ENCODE measurements at places on chromosomes 2 and 18.
A peak's percentile ranks its signal among the peaks of the same experiment; 100 is the strongest.

DNA sequence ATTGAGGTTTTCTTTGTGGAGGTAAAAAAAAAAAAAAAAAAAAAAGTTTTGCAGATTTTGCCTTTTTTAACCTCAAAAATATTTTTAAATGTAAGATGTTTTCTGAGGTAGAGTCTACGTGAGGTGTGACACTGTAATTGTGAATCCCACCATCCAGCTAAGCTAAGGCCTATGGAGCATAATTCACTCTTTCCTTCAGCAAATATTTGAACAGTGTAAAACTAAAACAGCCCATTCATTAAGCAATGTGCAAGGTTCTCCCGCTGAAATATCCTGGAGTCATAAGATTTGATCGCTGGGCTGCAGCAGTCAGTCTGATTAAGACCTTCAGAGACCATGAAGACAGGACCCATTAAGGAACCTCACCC is 105.1 kb downstream of the HNRNPLL start:
- no peaks in the 10 kb centered on the region for H3K4me1 ChIP-seq
- no peaks in the 10 kb centered on the region for H3K36me3 ChIP-seq
- H3K27ac ChIP-seq: no peak overlapping the region
- no peak overlapping the region for H3K4me3 ChIP-seq

DNA sequence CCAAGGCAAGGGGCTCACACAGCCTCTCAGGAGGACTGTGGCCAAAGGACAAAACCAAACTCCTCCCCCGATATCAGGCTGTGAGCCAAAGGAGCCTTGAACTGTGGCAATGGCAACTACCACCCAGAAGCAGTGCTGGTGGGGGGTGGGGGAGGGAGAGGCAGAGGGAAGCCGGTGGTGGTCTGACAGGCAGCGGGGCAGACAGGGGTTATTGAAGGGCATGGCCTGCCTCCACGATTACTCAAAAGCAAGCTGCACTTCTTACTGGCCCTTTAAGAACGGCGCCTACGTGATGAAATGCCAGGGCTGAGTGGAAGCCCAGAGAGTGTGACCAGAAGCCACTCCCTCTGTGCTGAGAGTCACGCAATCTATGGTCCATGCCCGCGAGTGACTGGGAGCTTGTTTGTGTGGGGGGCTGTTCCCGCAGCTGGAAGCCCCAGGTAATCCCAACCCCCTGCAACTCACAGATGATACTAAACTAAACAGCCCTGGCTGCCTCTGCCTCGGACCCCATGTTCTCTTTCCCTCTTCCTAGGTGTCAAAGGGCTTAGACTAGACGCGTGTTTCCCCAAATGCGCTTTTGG is 128.2 kb upstream of the CXCR4 start:
- H3K36me3 ChIP-seq: no peaks in the 10 kb centered on the region
- peaks cover 16% of the 10 kb centered on the region for H3K4me1 ChIP-seq
- no peak overlapping the region for H3K4me3 ChIP-seq
- no peak for DNase-seq
- no peak overlapping the region for H3K27ac ChIP-seq

- H3K4me1 ChIP-seq: peaks cover 7% of the 10 kb centered on the region
- peaks cover 36% of the 10 kb centered on the region for H3K36me3 ChIP-seq
- no peak for DNase-seq
- H3K27me3 ChIP-seq: no peaks in the 10 kb centered on the region
Measured at GRCh38 chr2:10584843-10585475, 104.8 kb downstream of the NOL10 start.

DNA sequence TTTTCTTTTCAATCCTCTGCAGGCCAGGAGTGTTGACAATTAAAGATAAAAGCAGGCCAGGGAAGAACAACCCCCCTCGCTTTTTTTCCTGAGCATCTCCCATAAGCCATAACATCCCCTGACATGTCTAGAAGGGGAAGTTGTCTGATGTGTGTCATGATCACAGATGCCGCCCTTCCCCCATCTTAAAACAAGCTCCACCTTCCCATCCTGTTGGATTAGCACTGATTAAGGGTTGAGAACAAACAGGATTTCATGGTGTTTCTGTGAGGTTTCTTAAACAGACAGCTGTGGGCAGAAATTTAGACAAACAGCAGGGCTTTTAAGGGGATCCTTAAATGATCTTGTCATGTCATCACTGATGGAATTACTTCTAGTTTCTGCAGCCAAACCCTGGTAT is 59.4 kb upstream of the UPP2 start:
- H3K27me3 ChIP-seq: peaks cover 2% of the 10 kb centered on the region
- no peak for DNase-seq
- H3K36me3 ChIP-seq: no peaks in the 10 kb centered on the region

DNA sequence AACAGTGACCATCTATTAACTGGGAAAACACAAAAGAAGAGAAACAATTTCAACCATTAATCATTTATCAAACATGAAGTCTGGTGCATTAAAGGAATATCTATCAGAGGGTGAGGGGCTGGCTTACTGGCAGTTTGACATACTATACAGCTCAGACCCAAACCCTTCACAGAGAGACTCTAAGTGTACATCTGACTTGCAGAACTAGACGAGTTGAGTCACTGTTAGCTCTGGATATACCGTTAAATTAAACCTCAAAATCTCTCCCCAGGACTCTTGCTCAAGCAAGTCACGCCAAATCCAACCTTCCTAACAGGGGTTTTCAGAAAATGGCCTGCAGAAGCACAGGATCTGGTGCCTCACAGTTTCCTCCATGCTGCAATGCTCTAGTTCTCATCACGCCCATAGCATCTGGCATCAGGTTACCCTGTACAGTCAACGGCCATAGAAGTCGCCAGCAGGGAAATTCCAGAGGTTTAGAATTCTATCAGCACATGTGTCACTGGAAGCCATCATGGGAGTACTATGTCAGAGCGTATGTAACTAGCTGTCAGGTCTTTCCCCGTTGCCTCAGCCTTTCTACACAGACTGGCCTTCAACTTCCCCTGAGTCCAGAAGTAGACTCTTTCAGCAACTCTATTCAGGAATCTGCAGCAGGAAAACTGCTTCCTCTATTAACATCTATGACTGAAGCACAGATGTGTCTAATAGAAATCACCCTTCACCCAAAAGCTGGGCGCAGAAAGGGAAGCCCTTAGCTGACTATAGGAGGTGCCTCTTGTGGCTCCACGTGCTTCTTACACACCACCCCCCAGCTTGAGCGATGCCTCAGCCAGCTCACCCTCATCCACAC is 9.3 kb downstream of the TGOLN2 start:
- H3K27me3 ChIP-seq: no peaks in the 10 kb centered on the region
- H3K4me1 ChIP-seq: peaks cover 57% of the 10 kb centered on the region
- H3K36me3 ChIP-seq: peaks cover 80% of the 10 kb centered on the region
- no peak for DNase-seq

DNA sequence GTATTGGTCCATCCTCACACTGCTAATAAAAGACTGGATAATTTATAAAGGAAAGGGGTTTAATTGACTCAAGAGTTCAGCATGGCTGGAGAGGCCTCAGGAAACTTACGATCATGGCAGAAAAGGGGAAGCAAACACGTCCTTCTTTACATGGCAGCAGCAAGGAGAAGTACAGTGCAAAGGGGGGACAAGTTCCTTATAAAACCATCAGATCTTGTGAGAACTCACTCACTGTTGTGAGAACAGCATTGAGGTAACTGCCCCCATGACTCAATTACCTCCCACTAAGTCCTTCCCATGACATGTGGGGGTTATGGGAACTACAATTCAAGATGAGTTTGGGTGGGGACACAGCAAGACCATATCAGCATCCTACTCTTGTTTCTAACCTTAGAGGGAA is 37.0 kb downstream of the SP100 start:
- H3K27me3 ChIP-seq: no peaks in the 10 kb centered on the region
- peaks cover 68% of the 10 kb centered on the region for H3K4me1 ChIP-seq
- no peak overlapping the region for H3K4me3 ChIP-seq
- DNase-seq: no peak

- no peaks in the 10 kb centered on the region for H3K36me3 ChIP-seq
- H3K4me3 ChIP-seq: no peak overlapping the region
- H3K27me3 ChIP-seq: peaks cover 3% of the 10 kb centered on the region
- DNase-seq: no peak
Measured at GRCh38 chr2:147068071-147068470, 776.8 kb upstream of the ACVR2A start.

GRCh38 chr2:114007436-114007835 is 117.5 kb downstream of the ACTR3 start:
- no peaks in the 10 kb centered on the region for H3K36me3 ChIP-seq
- no peak overlapping the region for H3K27ac ChIP-seq
- peaks cover 18% of the 10 kb centered on the region for H3K27me3 ChIP-seq
- DNase-seq: no peak
- H3K4me3 ChIP-seq: no peak overlapping the region

- peaks cover 13% of the 10 kb centered on the region for H3K27me3 ChIP-seq
- no peak overlapping the region for H3K4me3 ChIP-seq
- H3K36me3 ChIP-seq: no peaks in the 10 kb centered on the region
- no peak for DNase-seq
- no peaks in the 10 kb centered on the region for H3K4me1 ChIP-seq
Measured at GRCh38 chr2:72972352-72973136, 55.2 kb downstream of the EMX1 start.

DNA sequence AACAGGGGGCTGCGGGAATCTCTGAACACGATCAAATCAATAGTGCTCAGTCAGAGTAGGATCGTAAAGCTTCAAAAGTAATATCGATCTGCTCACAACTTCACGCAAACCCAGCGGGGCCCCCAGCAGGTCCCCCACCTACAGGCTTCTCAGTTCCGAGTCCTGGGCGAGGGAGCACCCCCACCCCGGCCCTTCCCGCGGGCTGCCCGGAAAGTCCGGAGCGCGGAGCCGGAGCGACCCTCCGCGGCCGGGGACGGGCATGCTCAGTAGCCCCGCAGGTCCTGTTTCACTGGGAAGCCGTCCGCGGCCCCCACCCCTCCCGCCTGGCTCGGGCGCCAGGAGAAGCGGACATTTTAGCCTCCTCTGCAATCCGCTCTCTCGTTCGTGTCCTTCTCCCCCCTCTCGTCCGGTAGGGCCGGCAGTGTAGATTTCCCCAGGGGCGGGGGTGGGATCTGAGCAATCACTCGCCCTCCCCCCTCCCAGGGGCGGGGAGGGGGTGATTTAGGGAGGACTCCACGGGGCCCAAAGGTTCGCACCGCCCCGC is 3.3 kb upstream of the SPRED2 start:
- H3K27ac ChIP-seq: no peak overlapping the region
- peaks cover 23% of the 10 kb centered on the region for H3K4me1 ChIP-seq
- peak overlapping the region; percentile 81 for H3K4me3 ChIP-seq
- DNase-seq: peak; percentile 63

GRCh38 chr18:50377061-50377798 is 2.4 kb downstream of the SKA1 start:
- peaks cover 36% of the 10 kb centered on the region for H3K4me1 ChIP-seq
- peaks cover 26% of the 10 kb centered on the region for H3K36me3 ChIP-seq
- H3K27ac ChIP-seq: no peak overlapping the region
- H3K27me3 ChIP-seq: no peaks in the 10 kb centered on the region
- DNase-seq: no peak

DNA sequence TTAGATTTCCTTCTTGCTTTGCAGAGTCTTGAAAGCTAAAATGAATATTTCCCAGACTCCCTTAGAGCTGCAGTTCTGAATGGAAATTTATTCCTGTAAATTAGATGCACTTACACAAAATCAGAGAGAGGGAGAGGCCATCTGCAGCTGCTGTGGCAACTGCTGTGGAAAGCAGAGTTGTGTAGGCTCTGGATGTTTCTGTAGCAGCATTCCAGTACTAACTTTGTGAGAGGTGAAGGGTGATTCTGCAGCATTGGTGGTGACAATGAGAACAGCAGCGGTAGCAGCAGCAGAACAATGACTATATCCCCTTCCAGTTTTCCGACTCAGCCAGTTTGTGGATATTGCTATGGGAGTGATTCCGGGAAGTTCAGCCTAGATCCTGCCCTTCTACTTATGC is 433.0 kb upstream of the REG3G start:
- H3K27me3 ChIP-seq: no peaks in the 10 kb centered on the region
- no peaks in the 10 kb centered on the region for H3K36me3 ChIP-seq
- DNase-seq: no peak
- no peak overlapping the region for H3K27ac ChIP-seq
- H3K4me3 ChIP-seq: no peak overlapping the region

DNA sequence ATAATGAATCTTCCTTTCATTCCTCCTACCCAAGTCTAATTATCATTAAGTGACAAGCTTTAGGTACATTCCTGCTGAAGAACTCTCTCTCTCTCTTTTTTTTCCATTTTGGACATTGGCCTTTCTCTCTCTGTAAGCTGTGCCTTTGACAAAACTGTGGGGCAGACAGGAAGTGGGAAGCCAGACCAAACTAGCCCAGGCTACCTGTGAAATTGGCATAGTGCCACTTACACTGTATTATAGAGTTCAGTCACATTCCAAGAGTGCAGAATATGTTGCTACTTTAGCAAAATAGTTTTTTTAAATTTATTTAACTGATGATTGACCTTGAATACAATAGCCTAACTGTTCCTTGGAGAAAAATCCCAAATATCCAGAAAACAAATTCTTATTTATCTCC is 381.5 kb upstream of the ETAA1 start:
- no peak overlapping the region for H3K4me3 ChIP-seq
- no peaks in the 10 kb centered on the region for H3K27me3 ChIP-seq
- DNase-seq: no peak
- H3K36me3 ChIP-seq: no peaks in the 10 kb centered on the region
- H3K4me1 ChIP-seq: no peaks in the 10 kb centered on the region

Measured in activated naive CD4-positive, alpha-beta T cell treated with anti-CD3 and anti-CD28 coated beads, Interleukin-2, amount 10 ng/mL, durations not matched to agents 7 days and 5 days (primary cell).